NCI-H1694 treated with DMSO at 0.1 percent for 48 hours (cell line): ENCODE measurements at places on chromosomes 12 and 14.

- DNase-seq = no peak
Measured at GRCh38 chr14:100110816-100111215, 45.6 kb downstream of the EVL start.

- DNase-seq = no peak
Measured at GRCh38 chr14:104724407-104724980, 465 bp downstream of the ADSS1 start.

DNA sequence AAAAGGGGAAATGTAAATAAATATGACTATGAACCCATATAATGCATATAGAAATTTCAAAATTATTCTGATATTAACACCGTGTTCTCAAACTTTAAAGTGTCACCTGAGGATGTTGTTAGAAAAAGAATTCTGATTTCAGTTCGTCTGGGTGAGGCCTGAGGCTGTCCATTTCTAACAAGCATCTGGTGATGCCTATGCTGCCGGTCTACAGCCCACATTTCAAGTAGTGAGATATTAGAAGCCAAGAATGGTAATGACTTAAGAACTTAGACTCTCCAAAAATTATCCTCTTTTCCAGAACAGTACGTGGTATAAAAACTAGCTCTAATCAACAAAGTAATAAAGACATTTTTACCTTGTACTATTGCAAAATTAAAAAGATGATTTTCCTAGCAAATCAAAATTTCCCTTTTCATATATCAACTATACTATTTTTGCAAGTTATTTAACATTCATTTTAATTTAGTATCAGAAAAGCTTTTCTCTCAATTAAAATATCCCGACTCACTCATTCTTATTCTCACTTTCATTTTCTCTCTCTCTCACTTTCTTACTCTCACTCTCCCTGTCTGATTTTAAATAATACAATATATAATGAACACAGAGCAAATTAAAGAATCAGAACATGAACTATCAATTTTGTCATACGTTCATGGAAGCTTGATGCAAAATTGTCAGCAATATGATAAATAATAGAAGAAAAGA lies 35.0 kb downstream of the PIK3C2G start:
- DNase-seq = no peak

DNA sequence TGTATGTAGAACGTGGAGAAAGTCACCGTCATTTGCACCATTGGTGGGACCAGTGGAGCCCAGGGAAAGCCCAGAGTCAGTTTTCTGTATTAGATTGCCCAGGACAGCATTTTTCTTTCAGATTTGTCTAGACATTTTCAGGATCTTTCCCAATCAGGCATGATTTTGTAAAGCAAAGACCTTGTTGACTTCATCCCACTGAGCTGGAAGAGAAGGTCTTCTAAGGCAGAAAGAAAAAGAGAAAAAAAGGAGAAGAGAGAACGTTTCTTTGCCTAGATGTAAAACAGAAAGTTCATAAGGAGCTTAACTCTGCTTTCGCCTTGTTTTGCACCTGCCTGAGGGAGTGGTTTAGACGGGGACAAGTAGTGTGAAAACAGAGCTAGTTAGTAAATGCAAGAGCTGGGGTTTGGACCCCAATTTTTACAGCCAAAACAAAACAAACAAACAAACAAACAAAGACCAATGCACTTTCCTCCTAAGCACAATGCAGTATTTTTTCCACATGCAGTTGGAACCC lies 273.1 kb downstream of the ZFP36L1 start:
- no peak for DNase-seq
